ENCODE measurements at places on chromosomes 7 and 10. TPM values are rescaled to one million over a fixed set of nuclear protein-coding genes. Genes with fewer than 3 reads are reported as not detected.

The DMBT1 gene
- not detected for total RNA-seq

The LIPN gene
- total RNA-seq: not detected

The SPDYE2B gene
- not detected for total RNA-seq

The AUTS2 gene
- 2.7 TPM for total RNA-seq

The CYP2C19 gene
- total RNA-seq: not detected

The AFAP1L2 gene
- 4.1 TPM for total RNA-seq

Data from activated T-helper 1 cell treated with anti-CD3 and anti-CD28 coated beads, Interleukin-12 subunit alpha, Interleukin-12 subunit beta, Interleukin-2, Interleukin-4 antibody, amounts not matched to agents 30 ng/mL and 10 ng/mL and 1 ng/mL, durations not matched to agents 14 hours and 24 hours and 36 hours (primary cell).